B cell (primary cell): ENCODE measurements at places on chromosomes 1 and 21. TPM values are rescaled to one million over a fixed set of nuclear protein-coding genes. Genes with fewer than 3 reads are reported as not detected.

The TGFBR3 gene
- polyA plus RNA-seq: 0.10 and 0.17 TPM in 2 replicates

The SELL gene
- polyA plus RNA-seq: 212 and 258 TPM in 2 replicates

The OBSCN gene
- polyA plus RNA-seq: 10.0 and 16.7 TPM in 2 replicates

The TCHHL1 gene
- polyA plus RNA-seq: not detected in 2 replicates

The CYP2J2 gene
- polyA plus RNA-seq: 0.37 and 0.91 TPM in 2 replicates

The SPATA1 gene
- polyA plus RNA-seq: 0.73 and 1.2 TPM in 2 replicates

The DPH2 gene
- 56.7 and 71.9 TPM in 2 replicates for polyA plus RNA-seq

The MPZL1 gene
- polyA plus RNA-seq: 11.4 and 15.4 TPM in 2 replicates

The OLFML3 gene
- polyA plus RNA-seq: not detected in 2 replicates

The NHLH1 gene
- 0.27 and 0.39 TPM in 2 replicates for polyA plus RNA-seq

The PRRX1 gene
- polyA plus RNA-seq: not detected in 2 replicates

The PIK3CD gene
- polyA plus RNA-seq: 144 and 205 TPM in 2 replicates

The PTGFR gene
- not detected in 2 replicates for polyA plus RNA-seq

The IKBKE gene
- 36.1 and 55.4 TPM in 2 replicates for polyA plus RNA-seq

The ARHGAP29 gene
- not detected in 2 replicates for polyA plus RNA-seq

The CELA3A gene
- not detected in 2 replicates for polyA plus RNA-seq
